MM.1S (cell line): ENCODE measurements at places on chromosomes 4 and X.
A peak's percentile ranks its signal among the peaks of the same experiment; 100 is the strongest.

DNA sequence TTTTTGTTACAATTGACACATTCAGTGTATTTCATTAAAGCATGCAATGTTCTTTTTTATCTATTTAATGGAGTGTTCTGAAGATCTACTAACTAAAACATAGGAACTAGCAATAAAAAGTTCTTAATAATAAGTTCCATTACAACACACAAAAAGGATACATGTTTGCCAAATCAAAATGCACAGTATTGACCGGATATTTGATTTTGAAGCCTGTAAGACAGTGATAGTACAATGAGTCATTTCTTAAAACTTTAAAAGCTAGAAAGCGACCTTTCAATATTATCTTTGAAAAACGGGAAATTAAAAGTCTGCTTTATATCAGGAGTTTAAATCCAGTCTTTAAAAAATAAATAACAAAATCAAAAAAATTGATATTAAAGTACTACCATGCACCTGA is 2.4 kb upstream of the PRDM5 start:
- DNase-seq, result no peak

- DNase-seq, result no peak
Observed at GRCh38 chrX:8845060-8845459, 43.9 kb upstream of the FAM9A start.

- DNase-seq, result no peak
Observed at GRCh38 chr4:124964251-124964650, 251.7 kb upstream of the ANKRD50 start.

DNA sequence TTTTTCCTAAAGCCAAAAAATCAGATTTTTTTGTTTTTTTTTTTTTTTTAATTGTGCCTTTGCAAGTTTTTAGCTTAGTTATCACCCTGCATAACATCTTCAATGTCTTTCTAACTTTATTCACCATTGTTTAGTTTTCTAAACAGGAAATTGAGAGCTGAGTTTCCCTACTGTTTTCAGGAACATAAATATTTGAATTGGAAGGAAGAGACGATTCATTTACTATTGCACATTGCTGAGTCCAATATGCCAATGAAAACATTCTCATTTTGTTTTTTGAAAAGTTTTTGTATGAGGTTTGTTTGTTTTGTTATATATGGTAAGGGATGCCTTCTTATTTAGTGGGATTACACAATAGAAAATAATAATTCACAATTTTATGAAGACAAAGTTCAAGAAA is 148.4 kb downstream of the ANKRD50 start:
- no peak for DNase-seq

DNA sequence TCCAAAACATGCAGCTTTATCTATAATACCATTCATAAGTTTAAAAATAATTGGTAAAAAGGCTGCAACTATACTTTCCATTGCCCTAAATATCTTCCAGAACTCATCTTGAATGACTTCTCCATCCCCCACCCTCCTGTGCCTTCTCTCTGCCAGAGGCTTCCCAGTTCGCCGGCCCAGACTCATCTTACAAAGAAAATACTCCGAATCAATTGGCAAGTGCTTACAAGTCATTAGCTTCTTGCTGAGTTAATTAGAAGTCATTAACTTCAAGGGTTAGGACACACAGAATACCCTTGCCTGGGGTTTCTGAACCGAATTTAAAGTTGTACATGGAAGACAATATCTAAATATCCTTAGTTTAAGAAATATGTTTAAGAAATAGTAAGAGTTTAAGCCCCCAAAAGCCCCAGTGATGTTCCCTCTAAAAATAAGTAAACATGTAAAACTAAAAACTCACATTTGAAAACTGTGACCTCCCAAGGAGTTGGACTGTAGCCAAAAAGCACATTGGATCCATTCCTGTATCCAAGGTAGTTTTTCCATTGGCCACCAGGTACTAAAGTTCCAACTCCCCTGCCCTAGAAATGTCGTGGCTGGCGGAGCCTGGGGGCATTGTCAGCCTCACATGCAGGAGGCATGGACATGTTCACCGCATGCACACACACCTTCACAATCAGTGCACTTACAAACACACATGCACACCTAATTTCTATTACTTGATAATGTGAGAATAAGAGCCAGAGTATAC is 535.2 kb upstream of the FAT1 start:
- DNase-seq, result no peak

DNA sequence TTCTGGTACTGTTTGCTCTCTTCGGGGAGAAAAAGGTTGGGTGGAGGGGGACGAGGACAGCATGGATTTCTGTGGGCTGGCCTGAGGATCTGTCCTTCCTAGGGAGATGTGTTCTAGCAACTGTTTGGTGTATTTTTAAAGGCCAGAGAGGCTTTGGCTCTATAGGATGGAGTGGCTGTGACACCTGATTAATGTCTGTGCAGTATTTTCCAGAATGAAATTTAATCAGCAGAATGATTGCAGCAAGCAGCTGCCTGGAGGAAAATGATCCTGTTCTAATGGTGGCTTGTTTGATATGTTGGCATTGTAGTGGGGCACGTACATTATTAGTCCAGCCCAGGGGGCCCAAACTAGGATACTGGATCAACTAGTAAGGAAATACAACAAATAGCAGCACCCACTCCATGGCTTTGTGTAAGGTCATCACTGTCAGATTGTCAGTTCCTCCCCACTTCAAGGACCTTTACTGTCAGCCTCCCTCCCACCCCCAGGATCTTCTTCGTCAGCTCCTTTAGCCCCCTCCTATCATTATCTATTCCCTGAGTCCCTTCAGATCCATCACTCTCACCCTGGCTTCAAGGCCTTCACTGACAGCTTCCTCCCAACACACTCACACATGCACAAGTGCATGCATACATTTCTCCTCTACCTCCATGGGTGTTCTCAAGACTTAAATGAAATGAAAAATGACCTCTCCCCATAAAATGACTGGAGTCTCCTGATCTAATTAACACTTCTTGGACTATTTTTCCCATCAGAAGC is 10.4 kb upstream of the TMEM255A start:
- no peak for DNase-seq

DNA sequence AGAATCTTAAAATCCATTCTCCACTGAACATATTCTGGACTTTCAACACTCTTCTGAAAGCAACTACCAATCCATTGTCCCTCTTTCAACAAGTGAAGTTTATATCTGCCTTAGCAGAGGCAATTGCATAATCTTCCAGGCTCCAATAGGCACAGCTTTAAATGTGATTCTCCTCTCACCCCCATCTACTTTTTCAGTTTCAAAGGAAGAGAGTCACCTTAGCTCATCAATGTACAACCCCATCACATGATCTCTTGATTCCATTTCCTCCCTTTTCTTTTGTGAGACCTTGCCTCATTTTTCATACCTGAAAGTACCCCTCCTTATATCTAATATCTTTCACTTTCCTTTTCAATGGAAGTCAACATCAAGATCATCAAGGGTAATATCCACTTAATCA is 921.7 kb upstream of the EPHA5 start:
- peak; percentile 15 for DNase-seq

DNA sequence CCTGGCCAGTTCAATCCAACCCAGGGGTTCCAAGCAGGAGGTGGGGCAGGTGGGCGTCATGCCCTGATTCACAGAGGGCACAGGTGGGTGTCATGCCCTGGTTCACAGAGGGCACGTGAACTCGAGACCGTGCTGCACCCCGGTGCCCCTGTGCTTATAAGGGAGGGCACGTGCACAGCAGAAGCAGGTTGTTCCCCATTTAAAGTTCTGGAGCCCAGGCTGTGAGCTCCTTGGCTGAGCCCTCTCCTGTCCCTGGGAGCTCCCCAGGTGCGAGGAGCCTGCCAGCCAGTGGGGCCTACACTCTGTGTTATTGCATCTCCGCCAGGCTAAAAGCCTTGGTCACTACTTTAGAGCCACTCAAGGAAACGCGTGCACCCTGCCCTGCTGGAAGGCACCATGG is 3.2 kb upstream of the CPZ start:
- no peak for DNase-seq
